ENCODE measurements at places on chromosomes 2 and 18.

GRCh38 chr2:127953128-127953718 is 67.5 kb upstream of the AMMECR1L start:
- DNase-seq, result peak; percentile 60

- DNase-seq, result no peak
These were observed 279.8 kb upstream of the SLC14A2 start for GRCh38 chr18:45335282-45336043.

- DNase-seq, result no peak
These were observed 383.7 kb downstream of the ZNF521 start for GRCh38 chr18:24968238-24968775.

DNA sequence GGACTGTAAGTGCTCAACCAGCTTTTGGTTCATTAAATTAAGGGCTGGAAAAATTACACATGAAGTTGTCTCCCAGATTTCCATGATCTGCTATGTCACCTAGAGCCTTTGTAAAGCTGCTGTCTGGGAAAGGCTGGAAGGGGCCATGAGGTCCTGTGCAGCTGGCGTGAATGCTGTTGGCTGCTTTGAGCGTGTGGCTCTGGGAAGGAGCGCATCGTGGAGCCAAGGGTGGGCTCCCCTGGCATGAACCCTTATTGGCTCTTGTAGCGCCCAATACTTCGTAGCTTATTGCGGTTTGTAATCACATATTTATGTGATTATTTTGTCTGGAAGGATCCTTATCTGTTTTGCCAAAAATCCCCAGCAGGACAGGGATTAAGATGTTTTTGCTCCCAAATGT is 70.5 kb upstream of the LMAN1 start:
- no peak for DNase-seq

DNA sequence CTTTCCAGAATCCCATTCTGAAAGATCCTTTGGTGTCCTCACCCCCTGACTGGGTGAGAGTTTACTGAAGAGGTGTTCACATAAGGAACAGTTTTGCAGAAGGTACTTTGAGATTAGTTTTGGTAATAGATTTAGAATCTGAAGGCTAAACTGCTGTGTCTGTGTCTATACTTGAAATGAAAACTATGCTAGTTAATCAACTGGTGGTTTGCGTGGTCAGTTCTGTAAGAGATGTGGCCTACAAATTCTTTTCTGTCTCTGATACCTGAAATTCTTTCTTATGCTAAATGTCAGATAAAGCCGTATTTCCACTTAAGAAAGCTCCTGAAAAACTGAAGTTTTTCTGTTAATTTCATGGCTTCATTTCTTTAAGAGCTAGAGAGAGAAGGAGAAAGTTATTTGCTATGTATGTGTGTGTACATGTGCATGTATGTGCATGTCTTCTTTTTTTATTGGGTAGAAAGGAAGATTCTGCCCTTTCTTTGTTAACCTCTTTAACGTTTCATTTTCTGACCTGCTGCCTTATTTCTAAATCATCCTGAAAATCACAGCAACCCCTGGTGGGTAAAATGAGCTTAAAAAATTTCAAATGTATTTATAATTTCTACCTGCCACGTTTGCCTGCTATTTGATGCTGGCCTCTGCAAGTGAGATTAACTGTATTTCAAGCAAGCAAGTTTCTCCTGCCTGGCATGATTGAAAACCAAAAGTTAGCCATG is 552.0 kb upstream of the NRP2 start:
- no peak for DNase-seq

GRCh38 chr18:3821524-3821923 is 371.6 kb downstream of the TGIF1 start:
- no peak for DNase-seq

DNA sequence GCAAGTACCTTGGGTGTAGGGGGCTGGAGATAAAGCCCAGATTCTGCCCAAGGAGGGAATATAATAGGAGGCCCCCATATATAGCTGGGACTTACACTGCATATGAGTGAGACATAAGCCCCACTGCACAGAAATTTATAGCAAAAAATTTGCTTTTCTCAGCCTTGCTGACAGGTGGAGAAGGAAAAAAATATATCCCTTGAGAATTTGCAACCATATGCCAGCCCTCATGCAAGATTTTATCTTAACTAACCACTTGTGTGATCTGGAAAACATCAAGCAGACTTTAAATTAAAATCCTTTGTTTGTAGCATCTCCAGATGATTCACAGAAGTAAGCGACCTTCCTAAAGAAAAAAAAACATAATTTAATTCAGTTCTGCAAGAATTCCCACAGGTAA is 288.2 kb downstream of the BCL2 start:
- DNase-seq, result no peak

DNA sequence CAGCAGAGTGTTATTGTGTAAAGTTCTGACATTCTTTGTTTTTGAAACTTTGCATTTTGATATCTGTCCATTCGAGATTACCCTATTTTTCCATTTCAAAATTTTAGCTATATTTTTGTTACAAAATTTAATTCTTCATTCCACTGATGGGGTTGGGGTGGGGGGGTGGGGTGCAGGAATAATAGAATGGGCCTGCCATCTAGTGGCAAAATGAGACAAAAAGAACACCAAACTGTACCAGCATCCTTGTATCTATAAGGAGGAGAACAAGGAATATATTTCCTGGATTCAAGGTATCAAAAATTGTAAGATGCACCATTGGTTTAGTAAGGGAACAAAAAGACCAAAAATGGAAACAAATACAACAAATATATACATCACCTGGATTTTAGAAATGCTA is 27.9 kb upstream of the TTR start:
- DNase-seq, result no peak

DNA sequence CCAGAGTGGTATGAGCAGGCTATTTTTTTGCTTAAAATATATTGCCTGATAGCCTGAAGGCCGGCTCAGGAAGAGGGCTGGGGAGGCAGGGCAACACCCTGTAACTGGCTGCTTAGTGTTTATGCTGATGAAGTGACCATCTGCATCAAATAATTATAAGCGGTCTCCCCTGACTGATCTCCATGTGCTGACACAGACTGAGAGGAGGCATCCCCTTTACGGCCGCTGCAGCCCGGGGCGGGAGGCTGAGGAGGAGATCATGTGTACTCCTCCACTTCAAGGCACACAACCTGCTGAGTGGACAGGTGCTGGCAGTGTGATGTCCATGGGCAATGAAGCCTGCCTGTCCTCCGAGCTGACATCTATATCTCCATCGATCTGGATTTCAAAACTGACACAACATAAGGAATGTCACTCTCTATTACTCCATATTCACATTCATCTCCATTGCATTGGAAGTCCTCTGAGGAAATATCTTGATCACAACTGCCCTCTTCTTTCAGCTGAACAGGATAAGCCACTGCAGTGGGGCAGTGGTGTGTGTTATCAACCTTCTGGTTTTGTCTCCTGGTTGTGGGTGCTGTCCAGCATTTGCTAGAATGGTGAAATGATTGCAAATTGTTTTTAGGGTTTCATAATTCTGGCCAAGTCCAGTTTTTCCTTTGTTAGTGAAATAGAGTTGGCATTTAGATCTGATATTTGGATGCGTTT is 143.5 kb downstream of the AQP4 start:
- no peak for DNase-seq

DNA sequence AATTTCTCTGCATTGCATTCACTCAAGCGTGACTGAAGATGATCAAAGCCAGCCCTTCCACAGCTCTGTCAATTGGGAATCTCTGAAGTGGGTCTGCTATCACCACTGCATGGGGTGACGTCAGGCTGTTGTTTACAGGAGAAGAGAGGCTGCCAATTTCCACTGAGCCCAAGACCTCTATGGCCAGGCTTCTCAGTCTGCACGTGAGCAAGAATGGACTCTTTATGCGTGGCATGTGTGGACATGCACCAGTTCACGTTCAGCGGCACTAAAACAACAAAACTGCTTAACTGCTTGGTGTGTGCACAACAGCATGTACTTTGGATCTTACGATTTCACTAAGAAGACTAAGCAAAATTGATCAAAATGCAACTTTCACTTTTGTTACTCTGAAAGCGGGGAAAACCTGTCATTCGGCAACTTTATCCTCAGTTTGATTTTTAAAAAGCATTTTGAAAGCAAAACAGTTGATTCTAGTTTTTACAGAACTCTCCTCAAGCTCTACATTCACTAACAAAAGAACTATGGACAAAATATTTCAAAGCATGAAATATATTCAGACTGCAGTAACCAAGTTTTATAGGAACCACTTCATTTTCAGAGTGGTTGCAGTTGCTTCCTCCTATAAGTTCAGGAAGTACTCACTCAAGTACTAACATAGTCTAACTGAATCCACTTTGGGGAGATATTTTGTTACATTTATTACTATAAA is 77.0 kb upstream of the SERTAD2 start:
- peak; percentile 50 for DNase-seq

- DNase-seq, result no peak
These were observed 145.9 kb upstream of the KLHL14 start for GRCh38 chr18:32918692-32919250.

- DNase-seq, result no peak
These were observed 30.2 kb upstream of the ITPRID2 start for GRCh38 chr2:181861379-181861778.

DNA sequence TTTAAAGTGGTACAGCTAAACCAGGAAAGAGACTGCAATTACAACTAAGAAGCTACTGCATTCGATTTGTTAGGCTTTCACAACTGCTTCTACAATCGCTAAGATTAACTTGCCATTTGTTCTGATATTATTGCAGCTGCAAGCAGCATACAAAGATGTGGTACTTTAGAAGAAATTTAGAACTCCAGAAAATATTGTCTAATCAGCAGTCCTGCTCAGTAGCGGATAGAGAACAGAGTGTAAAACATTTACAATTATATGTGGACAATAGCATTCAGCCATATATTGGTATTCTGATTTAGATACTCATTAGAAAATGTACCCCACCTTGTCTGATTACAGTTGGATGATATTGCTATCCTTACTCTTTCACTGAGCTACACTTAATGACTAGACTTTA is 265.3 kb downstream of the DCC start:
- no peak for DNase-seq

DNA sequence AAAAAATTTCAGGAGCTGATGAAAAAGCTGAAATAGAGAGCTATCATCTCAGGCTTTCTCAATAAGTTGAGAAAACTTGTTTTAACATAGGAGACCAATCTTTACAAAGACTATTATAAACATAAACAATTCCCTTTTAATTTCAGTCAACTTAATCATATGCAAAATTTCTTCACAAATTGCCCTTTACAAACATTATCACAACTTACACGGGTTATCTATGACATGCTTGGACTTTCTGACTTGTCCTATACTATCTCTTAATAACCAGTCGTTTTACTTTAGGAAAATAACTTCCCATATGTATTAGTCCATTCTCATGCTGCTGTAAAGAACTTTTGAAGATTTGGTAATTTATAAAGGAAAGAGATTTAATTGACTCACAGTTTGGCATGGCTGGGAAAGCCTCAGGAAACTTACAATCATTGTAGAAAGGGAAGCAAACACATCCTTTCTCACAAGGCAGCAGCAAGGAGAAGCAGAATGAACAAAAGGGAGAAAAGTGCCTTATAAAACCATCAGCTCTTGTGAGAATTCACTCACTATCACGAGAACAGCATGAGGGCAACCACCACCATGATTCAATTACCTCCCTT is 1583.7 kb upstream of the CELF4 start:
- DNase-seq, result no peak

GRCh38 chr2:79936715-79937114 is 367.8 kb downstream of the LRRTM1 start:
- DNase-seq, result no peak

DNA sequence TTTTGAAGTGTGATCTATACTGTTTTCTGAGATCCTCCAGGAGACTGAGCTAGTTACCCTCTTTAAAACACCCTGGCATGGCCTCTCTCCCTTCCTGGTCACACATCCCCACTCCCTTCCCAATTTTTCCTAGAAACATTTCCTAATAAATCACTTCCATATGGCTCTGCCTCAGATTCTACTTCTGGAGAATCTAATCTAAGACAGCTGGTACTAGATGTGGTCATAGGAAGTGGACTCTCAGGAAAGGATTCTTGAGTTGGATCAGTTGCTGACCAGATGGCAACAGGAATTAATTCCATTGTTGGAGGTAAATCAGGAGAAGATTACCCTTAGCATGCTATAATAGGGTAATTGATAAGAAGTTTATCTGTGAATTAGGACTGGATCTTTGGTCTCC is 310.5 kb downstream of the SATB2 start:
- no peak for DNase-seq

GRCh38 chr2:168956392-168956791 is 55.3 kb downstream of the G6PC2 start:
- DNase-seq, result no peak

Measured in NCI-H446 (cell line).